Daoy (cell line): ENCODE measurements at places on chromosomes 7 and 10. TPM values are rescaled to one million over a fixed set of nuclear protein-coding genes. Genes with fewer than 3 reads are reported as not detected.

DNA sequence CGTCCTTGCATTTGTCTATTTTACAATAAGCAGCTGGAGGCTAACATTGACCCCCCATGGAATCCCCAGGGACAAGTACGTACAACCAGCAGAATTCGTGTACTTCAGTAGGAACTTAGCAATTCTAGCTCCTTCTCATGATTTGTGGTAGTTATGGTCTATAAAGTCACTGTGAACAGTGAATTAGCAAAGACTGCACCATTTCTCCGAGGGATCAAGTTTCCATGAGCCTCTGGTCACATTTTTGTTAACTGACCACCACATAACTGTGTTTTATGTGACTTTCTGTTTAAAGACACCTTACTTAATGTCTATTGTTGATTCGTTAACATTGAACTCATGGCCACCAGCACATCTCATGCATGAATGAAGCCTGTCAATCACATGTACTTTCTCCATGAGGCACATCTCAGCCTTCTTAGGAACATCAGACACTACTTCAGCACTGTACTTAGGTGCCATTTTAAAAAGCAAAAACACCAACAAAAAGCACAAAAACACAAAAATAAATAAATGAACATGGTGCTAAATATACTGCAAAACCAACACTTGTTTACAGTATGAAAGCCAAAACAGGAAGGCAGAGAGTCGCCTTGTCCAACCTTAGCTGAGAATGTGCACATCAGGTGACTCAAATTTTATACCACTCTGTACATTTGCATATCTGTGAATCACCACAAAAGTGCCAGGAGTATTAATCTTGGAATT, 9.0 kb upstream of the UCN3 start:
- DNase-seq = no peak

- DNase-seq = no peak
Observed at GRCh38 chr7:23928418-23928775, 218.4 kb downstream of the STK31 start.

DNA sequence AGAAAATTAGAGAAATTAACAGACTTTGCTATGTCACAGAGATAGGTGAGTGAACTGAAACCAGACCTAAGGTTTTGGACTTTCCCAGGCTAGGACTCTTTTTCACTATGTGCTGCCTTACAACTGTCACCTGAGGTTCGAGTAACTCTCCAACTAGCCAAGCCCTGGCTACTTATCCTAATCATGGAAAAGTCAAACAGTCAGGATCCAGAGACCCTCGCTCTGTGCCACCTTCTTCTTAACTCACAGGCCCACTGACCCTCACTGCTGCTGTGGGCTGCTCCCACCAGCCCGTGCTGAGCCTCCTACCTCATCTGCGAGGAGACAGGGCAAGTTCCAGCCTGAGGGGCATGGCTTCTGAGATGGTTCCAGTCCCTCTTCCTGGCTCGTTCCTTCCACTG, 211.4 kb upstream of the KLF14 start:
- DNase-seq = no peak

GRCh38 chr10:71998840-71999194, 34.6 kb downstream of the CHST3 start:
- peak; percentile 69 for DNase-seq

- peak; percentile 32 for DNase-seq
Observed at GRCh38 chr10:95864906-95865813, 42.6 kb upstream of the CC2D2B start.

DNA sequence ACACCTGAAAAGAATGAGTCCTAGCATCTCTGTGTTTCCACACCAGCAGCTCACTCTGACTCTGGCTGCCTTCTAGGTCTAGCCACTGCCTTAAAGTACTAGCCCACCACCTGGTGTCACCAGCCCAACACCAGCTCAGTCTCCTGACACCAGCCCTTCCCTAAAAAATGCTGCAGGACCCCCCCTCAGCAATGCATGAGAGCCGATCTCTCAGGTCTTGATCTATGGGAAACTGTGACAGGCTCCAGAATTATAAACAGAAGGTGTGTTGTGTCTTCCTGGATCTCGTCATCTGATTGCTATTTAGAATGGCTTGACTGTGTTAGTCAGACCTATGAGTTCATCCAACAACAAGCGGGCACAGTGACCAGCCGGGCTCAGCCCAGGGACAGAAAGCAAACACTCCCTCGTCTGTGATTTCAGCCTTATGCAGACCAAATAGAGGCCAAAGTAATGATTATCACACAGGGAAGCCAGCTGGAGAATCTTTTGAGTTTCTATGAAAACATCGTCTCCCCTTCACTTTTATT, 66.6 kb downstream of the CUBN start:
- DNase-seq = peak; percentile 92

- peak; percentile 2 for DNase-seq
Observed at GRCh38 chr10:7948371-7949000, 106.0 kb upstream of the GATA3 start.

Gene CELF2
- total RNA-seq = 0.24 and 0.51 TPM in 2 replicates

Gene PIK3CG
- total RNA-seq = 0.86 and 1.5 TPM in 2 replicates

GRCh38 chr10:123970207-123970926, 78.8 kb upstream of the CPXM2 start:
- no peak for DNase-seq

- no peak for DNase-seq
Observed at GRCh38 chr7:16028636-16029035, 342.2 kb upstream of the MEOX2 start.

- no peak for DNase-seq
Observed at GRCh38 chr7:157727964-157728615, 391.3 kb downstream of the DNAJB6 start.
